ENCODE measurements at places on chromosomes 2 and 18.

GRCh38 chr2:232134939-232135338 is 173.4 kb downstream of the DIS3L2 start:
- no peak for DNase-seq

DNA sequence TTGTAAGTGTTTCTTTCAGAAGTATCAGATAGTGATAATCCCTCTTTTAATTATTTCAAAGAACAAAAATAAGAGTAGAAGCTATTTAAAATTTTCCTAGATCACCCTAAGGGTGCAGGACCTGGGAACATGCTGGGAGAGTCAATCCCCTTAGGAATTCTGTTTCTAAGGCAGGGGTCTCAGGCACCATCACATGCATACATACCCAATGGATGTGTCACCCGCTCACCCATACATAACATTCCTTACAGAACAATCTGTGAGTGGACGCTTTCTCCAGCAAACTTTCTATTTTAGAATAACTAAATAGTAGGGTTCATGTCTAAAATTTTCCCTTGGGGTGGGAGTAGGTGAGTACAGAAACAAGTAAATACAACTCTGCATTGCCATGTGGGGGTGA is 8.4 kb downstream of the DSEL start:
- no peak for DNase-seq

DNA sequence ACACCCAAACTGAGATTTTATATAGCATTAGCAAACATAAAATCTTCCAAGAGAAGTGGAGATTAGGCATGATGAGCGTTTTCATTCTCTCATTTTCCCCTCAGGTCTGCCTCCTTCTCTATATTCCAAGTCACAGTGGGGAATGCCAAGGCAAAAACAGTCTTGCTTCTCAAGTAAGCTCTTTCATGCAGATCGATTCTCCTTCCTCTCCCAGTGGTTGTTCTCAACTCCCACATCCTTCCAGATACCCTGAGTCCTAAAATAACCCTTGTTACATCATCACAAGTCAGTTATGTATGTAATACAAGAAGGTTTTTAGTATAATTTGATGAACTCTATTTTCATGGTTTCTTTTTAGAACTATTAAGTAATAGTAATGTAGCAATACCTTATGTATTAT is 150.6 kb downstream of the TXNL1 start:
- DNase-seq, result no peak

GRCh38 chr2:180219491-180219890 is 212.4 kb upstream of the CWC22 start:
- DNase-seq, result no peak

DNA sequence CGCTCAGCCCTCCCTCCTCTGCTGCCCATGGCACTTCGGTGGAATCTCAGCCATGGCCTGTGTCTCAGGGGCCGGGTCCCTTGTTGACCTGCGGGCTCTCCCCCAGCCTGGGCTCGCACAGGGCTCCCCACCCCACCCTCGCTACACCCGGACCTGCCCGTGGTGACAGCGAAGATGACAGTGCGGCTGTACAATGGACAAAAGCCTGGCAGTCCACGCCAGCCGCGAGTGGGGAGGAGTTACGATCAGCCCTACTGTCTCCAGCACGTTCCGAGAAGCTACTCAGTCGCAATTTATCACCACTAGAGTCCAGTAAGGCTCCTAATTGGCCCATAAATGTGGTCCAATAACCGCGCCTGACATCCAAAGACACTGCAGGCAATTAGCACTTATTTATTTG is 31.6 kb downstream of the GBX2 start:
- no peak for DNase-seq

GRCh38 chr2:213069531-213069930 is 81.9 kb downstream of the IKZF2 start:
- DNase-seq, result no peak

- no peak for DNase-seq
Observed at GRCh38 chr2:12770300-12770968, 53.7 kb downstream of the TRIB2 start.

GRCh38 chr18:75199327-75199726 is 9.6 kb downstream of the PTGR3 start:
- no peak for DNase-seq

DNA sequence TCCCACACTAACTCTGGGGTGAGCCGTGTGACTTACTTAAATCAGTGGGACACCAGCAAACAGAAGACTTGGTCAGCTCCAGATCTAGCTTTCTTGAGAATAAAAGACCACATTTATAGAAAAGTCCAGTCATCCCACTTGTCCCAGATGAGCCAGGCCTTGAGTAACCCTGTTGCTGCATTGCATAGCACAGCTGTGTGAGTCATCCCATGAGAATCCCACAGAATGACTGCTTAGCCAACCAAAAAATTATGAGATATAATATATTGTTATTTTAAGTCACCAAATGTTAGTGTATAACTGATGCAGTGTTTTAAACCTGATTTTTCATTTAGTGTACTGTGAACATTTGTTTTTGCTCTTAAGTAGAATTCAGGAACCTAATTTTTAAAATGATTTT is 94.2 kb upstream of the FSHR start:
- DNase-seq, result no peak

DNA sequence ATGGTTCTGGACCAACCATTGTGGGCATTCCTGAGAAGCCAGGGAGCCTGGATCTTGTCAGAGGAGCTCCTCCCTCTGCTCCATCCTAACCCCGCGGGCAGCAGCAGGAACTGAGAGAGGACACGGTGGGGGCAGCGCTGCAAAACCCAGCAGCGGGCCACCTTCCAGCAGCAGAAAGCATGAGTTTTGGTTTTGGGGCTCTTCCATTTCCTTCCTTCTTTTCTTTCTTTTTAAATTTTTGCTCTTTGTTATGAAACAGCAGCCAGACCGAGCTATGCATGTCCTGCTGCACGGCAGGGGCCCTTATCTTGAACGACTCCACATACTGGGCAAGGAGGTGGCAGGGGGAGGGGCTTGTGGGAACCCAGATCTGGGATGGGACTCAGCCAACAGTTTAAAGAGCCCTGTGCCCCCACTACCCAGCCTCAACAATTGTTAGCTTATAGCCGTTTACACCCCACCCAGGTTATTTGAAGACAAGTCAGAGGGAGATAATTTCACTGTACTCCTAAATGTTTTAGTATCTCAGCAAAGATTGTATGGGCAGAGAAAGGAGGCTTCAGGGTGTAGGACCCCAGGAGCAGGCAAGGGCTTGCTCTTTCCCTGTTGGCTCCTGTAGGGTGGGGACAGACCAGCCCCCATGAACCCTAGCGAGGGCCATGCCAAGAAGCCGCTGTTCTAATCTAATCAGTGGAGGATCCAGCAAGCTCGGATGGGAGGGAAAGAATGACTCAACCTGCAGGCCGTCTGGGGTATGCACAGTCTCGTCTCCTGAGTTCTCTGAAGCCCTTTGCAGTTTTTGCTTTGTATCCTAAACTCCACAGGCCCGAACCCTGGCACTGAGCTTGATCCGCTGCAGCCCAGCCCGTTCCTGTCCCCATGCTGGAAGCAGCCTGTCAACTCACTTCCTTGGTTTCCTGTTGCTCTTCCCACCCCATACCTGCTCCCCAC is 75.3 kb downstream of the LRRFIP1 start:
- DNase-seq, result no peak

- no peak for DNase-seq
Observed at GRCh38 chr2:37851428-37851827, 73.7 kb upstream of the RMDN2 start.

GRCh38 chr18:4807604-4808293 is 352.6 kb upstream of the DLGAP1 start:
- no peak for DNase-seq

DNA sequence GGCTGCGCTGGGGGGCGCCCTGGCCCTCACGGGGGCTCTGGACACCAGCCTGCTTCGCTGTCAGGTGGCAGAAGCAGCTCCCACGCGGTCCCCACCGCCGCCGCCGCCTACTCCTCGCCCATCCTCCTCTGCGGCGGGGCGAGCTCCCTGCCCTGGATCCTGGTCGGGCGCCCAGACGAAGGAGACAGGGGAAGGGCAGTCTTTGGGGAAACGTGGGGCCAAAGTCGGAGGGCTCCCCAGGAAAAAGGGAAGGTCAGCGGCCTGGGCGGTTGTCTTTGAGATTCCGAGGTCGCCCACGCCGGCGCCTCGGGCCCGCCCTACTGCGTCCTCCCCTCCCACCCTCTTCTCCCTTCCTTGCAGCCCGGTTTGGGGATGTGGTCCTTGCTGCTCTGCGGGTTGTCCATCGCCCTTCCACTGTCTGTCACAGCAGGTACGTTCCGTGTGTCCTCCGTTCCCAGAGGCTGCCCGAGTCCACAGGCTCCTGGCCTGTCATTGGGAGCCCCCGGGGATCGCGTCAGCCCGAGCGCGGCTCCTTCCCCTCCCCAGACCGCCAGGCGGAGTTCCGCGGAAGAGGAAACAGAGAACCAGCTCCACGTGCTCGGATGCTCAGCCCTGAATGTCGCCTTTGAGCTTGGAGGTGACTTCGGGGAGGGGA is 800 bp downstream of the IL1RL2 start:
- DNase-seq, result peak; percentile 48

- DNase-seq, result no peak
Observed at GRCh38 chr2:28678175-28678855, 73.3 kb upstream of the PPP1CB start.

DNA sequence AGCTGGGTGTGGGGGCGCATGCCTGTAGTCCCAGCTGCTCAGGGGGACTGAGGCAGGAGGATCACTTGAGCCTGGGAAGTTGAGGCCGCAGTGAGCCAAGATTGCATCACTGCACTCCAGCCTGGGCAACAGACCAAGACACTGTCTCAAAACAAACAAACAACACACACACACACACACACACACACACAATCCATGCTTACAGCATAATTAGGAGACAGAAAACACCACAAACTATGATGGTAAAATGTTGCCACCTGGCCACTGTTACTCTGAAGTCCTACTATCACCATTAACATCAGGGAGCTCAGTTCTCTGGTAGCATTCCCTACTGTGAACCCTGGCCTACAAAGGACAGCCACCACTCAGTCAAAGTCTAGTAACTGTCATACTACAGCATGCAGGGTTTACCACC is 18.3 kb downstream of the DNPEP start:
- DNase-seq, result no peak

GRCh38 chr2:200054681-200055468 is 99.5 kb downstream of the MAIP1 start:
- no peak for DNase-seq

GRCh38 chr2:2847209-2847676 is 516.2 kb upstream of the MYT1L start:
- no peak for DNase-seq

GRCh38 chr2:9565436-9566153 is 10.0 kb upstream of the ADAM17 start:
- DNase-seq, result no peak

DNA sequence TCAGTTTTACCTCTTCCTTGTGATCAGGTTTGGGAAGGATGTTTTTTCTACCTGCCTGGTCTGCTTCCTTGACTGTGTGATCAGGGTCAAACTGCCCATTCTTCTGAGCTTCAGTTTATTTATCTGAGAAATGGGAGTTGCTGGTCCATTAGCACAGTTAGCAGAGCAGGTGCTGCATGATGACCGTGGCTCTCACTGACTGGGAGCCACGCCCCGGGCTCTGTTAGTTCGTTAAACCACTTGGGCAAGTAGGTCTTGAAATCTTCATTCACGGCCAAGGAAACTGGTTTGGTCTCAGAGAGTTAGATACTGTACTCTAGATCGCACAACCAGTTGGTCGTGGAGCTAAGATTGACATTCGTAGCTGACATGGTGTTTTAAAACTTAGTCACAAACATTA is 41.7 kb downstream of the INPP5D start:
- DNase-seq, result no peak

DNA sequence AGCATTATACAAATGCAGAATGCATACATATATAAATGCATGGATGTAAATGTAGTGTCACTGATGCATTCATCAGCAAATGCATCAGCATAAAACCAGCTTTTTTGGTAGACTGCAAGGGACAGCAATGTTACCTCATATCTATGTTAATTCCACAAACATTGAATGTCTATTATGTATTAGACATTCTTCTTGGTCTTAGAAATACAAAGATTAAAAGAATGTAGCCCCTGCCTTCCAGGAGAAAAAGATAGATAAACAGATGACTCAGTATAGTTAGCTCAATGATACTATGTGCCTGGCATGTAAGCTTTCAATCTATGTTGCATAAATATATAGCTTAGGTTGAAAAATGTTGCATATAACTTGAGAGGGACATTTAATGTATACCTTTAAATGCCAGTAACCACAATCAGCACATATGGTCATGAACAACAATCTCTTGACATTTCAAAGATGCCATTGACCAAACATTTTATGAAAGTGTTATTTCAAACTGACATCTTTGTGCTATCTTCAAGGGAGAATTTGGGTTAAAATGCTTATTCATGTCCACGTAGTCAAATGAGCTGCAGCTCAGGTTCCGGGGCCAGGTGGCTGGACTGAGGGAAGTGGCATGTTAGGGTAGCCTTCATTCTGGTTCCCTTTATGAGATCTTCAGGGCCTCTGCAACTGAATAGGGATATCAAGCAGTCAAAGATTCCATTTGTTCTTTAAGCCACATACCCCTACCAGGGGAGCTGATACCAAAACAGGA is 45.2 kb upstream of the GCG start:
- DNase-seq, result no peak

DNA sequence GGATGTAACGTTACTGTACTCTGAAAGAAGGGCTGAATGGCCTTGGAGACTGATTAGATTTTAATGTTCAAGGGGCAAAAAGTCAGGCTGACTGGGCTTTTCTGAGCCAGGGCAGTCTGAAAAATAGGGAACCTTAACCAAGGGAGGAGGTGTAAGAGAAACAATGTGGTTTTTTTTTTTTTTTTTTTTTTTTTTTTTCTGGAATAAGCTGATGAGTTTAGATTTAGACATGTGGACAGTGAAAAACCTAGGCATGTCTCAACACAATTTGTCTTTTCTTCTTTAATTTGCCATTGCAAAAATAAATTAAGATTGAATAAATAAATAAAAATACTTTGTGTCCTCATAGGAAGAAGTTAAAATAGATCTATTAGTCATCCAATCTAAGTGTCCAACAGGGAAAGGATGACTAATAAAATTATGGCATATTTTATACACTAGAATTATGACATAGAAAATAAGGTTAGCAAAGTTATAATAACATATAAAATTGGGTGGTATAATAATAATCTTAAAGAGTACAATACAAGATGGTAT is 237.6 kb upstream of the TRIB2 start:
- DNase-seq, result no peak

DNA sequence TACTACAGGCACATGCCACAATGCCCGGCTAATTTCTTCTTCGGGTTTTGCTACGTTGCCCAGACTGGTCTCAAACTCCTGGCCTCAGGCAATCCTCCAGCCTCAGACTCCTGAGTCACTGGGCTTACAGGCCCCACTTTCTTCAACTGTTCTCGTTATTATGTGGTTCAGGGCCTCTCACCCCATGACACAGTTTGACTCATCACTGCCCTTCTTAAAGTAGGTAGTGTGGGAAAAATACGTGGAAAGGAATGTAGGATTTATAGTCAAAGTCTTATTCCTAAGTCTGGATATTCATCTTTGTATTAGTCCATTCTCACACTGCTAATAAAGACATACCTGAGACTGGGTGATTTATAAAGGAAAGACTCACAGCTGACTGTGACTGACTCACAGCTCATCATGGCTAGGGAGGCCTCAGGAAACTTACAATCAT is 19.4 kb downstream of the CENPA start:
- no peak for DNase-seq

- no peak for DNase-seq
Observed at GRCh38 chr18:67794521-67794920, 278.0 kb upstream of the DSEL start.

GRCh38 chr2:16138811-16139662 is 198.7 kb downstream of the MYCN start:
- DNase-seq, result no peak
